DMS153 (cell line): ENCODE measurements at places on chromosomes 4 and X.

DNA sequence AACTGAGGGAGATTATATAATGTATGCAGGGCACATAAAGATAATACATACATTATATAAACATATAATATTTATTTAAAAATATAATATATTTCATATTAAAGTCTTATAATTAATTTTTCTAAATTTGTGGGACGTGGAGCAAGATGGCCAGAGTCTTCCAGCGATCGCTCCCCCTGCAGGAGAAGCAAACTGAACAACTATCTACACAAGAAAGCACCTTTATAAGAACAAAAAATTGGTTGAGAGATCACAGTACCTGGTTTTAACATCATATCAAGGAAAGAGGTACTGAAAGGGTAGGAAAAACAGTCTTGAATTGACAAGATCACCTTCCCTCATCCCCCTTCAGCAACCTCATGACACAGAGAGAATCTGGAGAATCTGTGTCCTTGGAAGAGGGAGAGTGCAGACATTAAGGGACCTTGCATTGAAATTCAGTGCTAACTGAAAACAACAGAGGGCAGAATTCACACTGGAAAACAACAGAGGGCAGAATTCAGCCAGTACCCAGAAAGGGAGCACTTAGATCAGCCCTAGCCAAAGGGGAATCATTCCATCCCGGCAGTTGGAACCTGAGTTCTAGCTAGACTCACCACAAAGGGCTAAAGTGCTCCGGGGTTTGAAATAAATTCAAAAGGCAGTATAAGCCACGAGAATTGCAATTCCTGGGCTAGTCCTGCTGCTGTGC is 262.5 kb upstream of the NDST3 start:
- no peak for DNase-seq

DNA sequence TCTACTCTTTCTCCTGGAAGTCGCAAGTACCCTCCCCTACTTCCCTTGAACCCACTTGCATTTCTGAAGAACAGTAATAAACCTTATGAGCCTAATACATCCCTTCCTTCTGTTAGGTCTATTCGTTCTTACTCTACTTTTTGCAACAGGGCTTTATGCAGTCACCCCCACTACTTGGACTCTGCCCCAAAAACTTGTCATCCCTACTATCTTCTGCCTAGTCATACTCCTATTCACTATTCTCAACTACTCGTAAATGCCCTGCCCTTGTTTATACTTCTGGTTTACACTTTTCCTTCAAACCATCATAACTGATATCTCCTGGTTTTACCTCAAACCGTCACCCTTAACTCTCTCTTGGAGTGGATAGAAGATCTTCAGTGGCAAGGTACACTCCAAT is 55.2 kb upstream of the SLIT2 start:
- no peak for DNase-seq

DNA sequence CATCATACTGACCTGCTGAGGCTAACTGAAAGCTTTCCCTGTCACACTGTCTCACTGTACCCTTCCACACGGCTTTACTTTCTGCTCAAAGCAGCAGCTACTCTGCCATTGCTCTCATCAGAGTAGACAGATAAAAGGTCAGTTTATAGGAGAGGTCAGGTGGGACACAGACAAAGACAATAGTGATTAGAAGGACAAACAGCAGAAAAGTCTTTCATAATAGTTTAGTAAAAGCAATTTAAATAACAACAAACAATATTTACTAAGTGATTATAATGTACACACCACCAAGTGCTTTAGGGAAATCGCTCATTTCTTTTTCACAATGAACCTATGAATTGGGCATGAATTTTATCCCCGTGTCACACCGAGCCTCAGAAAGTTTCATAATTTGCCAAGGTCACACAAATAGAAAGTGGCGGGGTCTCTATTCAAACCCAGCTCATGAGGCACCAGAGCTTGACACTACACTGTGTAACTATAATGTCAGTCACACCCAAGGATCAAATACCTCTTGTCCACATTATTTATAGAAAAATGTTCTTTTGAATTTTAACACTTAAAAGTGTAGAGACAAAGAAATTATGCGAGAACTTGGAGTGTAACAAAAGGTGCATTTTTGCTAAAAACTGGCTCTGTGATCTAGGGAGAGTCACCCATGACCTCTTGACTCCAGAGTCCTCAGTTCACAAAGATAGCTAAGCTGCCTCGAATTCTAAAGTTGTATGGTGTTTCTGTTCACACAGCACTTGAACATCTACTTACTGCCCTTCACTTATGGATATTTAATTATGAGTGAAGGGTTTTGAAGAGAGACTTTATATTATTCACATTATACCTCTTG is 24.5 kb upstream of the SORBS2 start:
- no peak for DNase-seq

DNA sequence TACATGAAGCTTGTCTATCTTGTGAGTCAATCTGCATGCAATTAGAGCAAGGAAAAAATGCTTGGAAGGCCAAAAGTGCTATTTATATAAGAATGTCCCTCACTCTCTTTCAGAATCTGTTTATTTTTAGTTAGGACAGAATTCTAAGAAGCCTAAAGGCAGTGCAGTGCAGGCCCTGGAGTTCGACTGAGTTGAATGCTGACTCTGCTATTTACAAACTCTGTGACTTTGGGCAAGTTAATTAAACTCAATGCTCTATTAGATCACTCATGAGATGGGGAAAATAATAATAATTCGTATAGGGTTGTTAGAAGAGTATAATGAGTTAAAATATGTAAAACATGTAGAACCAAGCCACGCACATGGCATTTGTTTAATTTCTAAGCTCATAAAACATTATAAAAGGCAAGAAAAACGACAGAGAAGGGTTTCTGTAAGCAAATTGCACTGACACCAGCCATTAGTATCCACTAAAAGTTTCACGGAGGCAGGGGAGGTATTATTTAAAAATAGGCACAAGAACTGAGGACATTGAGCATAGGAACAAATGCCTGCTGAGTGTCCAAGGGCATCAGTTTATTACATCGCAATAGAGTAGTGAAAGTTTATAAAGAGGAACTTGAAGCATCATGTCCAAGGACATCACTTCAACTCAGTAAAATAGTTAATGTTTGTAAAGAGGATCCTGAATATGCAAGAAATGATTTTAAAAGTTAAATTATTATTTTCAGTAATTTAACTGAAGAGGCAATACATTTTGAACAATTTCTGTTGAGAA is 115.0 kb upstream of the INPP4B start:
- DNase-seq, result no peak

DNA sequence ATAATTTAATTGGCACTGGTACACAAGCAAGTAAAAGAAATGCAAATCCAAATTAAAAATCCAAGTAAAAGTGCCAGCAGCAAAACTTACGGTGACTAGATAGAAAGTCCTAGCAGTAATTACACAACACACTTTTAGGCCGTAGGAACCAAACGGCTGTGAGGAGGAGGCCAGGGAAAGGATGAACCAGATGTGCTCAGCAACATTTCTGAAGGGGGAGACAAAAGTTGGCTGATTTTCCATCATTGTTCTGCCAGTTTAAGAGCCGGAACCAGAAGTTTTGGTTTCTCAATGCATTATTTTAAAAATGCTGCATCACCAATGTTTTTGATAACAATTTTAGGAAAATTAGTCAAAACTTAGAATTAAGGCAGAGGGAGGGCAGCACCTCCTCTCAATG is 68.7 kb upstream of the ENPP6 start:
- DNase-seq, result no peak

DNA sequence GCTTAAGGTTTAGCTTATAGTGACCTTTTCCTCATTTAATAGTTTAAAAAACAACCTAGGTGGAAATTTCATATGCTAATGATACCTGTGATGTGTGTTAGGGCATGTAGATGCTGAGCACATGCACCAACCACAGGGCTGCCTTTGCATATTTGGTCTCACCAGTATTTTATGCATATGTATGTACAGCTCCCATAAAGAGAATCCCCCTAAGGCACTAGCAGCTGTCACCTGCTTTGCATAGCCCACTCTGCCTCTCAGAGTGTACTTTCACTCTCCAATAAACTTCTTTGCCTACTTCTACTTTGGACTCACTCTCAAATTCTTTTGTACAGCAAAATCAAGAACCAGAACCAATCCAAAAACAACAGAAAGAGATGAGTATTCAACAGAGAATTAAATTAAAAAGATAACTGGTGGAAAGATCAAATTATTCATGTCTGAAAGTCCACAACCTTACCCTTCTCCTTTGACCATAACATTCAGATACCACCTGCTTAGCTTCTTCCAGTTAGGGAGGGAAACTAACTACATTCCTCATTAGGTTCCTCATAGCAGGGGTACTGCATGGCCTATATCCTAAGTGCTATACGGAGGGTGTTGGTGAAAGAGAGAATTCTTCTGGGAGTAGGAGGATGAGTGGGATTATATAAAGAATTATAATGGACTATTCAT is 250.5 kb downstream of the STPG2 start:
- no peak for DNase-seq

DNA sequence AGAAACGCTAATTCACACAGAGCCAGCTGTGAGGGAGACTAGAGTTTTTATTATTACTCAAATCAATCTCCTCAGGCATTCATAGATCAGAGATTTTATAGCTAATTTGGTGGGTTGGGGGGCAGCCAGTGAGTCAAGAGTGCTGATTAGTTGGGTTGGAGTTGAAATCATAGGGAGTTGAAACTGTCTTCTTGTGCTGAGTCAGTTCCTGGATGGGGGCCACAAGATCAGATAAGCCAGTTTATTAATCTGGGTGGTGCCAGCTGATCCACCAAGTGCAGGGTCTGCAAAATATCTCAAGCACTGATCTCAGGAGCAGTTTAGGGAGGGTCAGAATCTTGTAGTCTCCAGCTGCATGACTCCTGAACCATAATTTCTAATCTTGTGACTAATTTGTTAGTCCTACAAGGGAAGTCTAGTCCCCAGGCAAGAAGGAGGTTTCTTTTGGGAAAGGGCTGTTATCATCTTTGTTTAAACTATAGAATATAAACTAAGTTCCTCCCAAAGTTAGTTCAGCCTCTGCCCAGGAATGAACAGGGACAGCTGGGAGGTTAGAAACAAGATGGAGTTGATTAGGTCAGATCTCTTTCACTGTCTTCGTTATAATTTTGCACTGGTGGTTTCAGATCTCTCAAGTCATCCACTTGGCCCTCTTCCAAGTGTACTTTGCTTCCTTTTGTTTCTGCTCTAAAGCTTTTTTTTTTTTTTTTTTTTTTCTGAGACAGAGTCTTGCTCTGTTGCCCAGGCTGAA is 5.4 kb upstream of the NAA11 start:
- DNase-seq, result no peak

DNA sequence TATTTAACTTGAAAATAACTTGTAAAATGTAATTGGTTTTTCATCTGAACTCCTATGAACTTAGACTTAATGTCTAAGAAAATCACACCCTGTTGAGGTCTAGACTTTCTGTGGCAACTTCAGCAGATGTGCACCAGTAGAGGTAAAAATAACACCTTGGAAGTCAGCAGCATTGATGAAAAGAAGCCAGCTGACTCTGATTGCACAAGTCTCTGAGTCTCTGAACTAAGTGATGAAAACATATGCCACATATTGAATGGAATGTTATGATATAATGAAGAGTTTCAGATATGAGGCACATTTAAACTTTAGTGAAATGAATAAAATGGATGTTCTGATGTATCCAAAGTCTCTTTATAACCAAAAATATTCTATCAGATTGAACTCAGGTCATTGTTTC is 155.4 kb downstream of the GPM6A start:
- DNase-seq, result no peak

DNA sequence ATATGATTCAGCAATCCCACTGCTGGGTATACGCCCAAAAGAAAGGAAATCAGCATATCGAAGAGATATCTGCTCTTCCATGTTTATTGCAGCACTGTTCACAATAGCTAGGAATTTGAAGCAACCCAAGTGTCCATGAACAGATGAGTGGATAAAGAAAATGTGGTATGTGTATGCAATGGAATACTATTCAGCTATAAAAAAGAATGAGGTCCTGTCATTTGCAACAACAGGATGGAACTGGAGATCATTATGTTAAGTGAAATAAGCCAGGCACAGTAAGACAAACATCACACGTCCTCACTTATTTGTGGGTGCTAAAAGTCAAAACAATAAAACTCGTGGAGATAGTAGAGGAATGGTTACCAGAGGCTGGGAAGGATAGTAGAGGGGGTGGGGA is 153.8 kb upstream of the LEF1 start:
- no peak for DNase-seq

- DNase-seq, result no peak
Observed at GRCh38 chr4:112889199-112889598, 160.3 kb upstream of the ANK2 start.

DNA sequence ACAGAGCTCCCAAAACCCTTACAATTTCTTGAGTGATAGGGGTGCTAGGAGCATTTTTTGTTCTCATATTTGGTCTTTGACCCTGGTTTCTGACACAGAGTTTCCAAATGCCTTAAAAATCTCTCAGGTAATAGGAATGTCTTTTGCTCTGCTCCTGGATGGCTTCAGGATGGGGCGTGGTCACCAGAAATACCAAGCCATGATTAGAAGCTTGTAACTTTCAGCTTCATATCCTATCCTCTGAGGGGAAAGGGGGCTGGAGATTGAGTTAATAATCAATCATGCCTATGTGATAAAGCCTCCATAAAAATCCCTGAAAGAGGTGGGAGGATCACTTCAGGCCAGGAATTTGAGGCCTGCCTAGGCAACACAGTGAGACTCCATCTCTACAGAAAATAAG is 34.6 kb upstream of the IL9R start:
- DNase-seq, result no peak

GRCh38 chrX:131845201-131845600 is 177.9 kb upstream of the STK26 start:
- no peak for DNase-seq

- peak; percentile 75 for DNase-seq
Observed at GRCh38 chr4:170026253-170027021, at the start of gene MFAP3L. Gene MFAP3L (minus strand): TSS chr4:170026395. CDS start chr4:170005877, 20,518 bp downstream.

GRCh38 chr4:137609718-137610430 is 77.6 kb upstream of the PCDH18 start:
- DNase-seq, result no peak

GRCh38 chr4:39568805-39569204 is 41.6 kb upstream of the UGDH start:
- DNase-seq, result no peak

DNA sequence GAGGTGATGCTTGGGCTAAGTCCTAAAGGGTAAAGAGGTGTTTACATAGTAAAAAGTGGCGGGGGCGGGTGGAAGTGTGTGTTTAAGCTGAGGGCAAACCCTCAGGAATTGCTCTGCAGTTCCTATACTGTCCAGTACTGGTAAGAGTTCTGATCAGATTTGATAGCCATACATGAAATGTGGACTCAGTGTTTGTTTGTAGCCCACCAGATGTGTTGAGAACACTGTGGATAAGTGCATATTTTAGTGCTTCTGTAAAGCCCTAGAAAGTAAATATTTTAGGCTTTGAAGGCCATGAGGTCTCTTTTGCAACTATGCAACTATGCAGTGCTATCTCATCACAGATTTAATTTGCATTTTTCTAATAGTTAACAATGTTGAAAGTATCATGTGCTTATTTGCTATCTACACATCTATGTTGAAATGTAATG is 80.7 kb upstream of the EOLA2 start:
- no peak for DNase-seq
